ENCODE measurements at places on chromosomes 12 and 14.
A peak's percentile ranks its signal among the peaks of the same experiment; 100 is the strongest.

DNA sequence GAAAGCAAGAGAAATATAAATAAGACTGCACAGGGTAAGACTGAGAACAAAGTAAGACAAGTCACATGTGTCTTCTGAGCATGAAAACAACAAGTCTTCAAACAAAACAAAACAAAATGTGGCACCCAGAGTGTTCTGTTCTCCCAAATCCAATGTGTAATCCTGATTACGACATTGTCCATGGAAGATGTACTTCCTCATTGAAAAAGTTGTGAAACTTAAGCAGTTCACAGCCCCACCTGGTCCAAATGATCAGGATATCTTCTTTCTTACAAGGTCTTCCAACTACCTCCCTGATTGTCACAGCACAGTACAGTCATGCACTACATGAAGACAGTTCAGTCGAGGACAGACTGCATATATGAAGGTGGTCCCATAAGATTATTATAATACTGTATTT, 23.3 kb upstream of the NEK9 start:
- DNase-seq = no peak

GRCh38 chr12:49121047-49121696, 10.0 kb downstream of the TUBA1B start:
- peak; percentile 80 for DNase-seq

- DNase-seq = no peak
These were observed 281.8 kb downstream of the CEP128 start for GRCh38 chr14:80659783-80660182.

- peak; percentile 63 for DNase-seq
These were observed 16.8 kb upstream of the ITPK1 start for GRCh38 chr14:93132472-93133065.

GRCh38 chr14:82067221-82067875, 533.7 kb upstream of the SEL1L start:
- no peak for DNase-seq

GRCh38 chr12:6730169-6730568, 6.3 kb downstream of the COPS7A start:
- no peak for DNase-seq

GRCh38 chr14:91388551-91388975, 29.1 kb downstream of the CCDC88C start:
- DNase-seq = no peak

DNA sequence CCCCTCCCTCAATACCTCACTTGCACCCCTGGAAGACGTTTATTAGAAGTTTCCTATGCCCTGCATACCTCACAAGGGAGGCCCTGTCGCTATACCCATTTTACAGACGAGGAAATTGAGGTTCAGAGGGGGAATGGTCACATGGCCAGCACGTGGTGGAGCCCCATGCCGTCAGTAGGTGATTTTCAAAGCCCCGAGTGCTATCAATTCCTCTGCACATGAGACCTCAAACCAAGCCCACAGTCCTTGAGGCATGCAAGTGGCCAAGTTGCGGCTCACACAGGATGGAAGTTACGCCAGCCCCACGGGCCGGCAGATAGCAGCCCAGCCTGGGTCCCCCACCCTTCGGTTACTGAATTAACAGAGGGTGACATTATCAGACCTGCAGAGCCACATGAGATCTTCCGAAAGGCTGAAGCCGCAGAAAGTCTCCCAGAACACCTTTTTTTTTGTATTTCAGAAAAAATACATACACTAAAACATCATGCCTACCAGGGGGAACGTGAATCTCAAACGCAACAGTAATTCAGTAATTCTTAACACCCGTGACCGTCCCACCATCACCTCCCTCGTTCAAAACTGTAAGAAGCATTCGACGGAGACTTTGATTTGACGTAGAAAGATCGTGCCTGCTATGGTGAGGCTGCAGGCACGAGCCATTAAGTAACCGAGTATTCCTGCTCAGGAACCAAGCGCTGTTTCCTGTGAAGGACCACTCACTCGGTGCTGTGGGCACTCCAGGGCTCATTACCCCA, 129.0 kb downstream of the RFLNA start:
- no peak for DNase-seq

GRCh38 chr12:46990211-46990610, 89.2 kb upstream of the PCED1B start:
- no peak for DNase-seq

GRCh38 chr14:75960231-75960630, 21.6 kb downstream of the TGFB3 start:
- peak; percentile 47 for DNase-seq

- DNase-seq = no peak
These were observed 45.6 kb upstream of the BCL2L14 start for GRCh38 chr12:12024911-12025682.
